ENCODE measurements at places on chromosomes 12 and 14.

DNA sequence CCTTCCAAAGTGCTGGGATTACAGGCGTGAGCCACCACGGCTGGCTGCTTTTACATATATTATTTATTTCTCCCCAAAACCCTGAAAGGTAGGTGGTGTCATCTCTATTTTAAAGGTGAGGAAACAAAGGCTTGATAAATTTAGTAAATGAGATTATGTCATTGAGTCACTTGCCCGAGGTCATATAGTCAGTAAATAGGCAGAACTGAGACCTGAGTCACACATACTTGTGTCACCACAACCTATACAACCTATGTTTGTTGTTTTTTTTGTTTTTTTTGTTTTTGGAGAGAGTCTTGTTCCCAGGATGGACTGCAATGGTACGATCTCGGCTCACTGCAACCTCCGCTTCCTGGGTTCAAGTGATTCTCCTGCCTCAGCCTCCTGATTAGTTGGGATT lies 12.8 kb downstream of the TSFM start:
- DNase-seq = no peak

GRCh38 chr12:114697741-114698565 lies 14.0 kb upstream of the TBX3 start:
- DNase-seq = no peak

GRCh38 chr12:76545486-76545885 lies 14.1 kb downstream of the OSBPL8 start:
- DNase-seq = no peak

GRCh38 chr12:66808606-66809005 lies 129.7 kb upstream of the GRIP1 start:
- DNase-seq = no peak

- peak; percentile 62 for DNase-seq
Measured at GRCh38 chr14:23568600-23569331, 1.2 kb upstream of the AP1G2 start.

GRCh38 chr14:96821501-96821900 lies 24.3 kb downstream of the VRK1 start:
- DNase-seq = no peak

GRCh38 chr14:23094666-23095195 lies at the start of gene ACIN1:
ACIN1 (minus strand) TSS chr14:23095136; CDS start chr14:23095112, 24 bp downstream.
- peak; percentile 88 for DNase-seq

GRCh38 chr14:100564512-100564911 lies 22.7 kb downstream of the BEGAIN start:
- DNase-seq = no peak

DNA sequence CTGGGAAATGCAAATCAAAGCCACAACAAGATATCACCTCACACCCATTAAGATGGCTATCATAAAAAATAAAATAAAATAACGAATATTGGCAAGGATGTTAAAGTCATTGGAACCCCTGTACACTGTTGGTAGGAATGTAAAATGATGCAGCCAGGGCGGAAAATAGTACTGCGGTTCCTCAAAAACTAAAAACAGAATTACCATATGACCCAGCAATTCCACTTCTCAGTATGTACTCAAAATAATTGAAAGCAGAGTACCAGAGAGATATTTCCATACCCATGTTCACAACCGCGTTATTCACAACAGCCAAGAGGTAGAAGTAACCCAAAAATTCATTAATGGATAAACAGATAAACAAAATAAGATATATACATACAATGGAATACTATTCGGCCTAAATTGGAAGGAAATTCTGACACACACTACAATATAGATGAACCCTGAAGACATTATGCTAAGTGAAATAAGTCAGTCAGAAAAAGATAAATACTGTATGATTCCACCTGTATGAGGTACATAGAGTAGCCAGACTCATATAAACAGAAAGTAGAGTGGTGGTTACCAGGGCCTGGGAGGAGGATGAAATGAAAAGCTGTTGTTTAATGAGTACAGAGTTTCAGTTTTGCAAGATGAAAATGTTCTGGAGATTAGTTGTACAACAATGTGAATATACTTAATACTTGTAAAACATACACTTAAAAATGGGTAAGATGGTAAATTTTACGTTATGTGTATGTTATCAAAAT lies 84.6 kb downstream of the TXNDC16 start:
- DNase-seq = no peak

DNA sequence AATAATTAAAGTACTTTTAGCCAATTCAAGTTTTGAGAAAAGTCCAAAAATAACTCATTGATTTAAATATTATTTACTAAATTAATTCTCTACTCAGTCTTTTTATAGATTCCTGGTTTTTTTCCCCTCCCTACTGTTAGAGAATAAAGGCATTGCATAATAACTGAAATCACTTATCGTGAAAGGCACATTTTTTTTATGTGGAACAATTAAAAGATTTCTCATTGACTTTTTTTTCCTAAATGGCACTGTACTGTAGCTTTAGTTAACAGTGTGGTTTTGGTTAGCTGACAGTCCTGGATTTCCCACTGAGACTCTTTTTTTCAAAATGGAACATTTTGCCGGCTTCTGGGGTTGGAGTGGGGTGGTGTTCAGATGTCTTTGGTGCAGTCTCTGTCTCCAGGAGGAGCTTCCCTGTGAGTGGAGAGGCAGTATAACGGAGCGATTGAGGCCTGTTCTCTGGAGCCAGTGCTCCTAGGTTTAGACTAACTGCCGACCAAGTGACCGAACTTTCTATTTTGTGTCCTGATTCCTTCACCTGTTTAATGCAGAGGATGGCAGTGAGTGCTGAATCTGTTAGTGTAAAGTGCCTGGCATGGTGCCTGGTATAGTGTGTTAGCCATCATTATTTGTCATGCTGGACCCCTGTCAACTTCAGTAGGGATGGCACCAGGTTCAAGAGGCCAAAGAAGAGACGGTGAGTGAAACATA lies 117.7 kb downstream of the ADCK1 start:
- no peak for DNase-seq

DNA sequence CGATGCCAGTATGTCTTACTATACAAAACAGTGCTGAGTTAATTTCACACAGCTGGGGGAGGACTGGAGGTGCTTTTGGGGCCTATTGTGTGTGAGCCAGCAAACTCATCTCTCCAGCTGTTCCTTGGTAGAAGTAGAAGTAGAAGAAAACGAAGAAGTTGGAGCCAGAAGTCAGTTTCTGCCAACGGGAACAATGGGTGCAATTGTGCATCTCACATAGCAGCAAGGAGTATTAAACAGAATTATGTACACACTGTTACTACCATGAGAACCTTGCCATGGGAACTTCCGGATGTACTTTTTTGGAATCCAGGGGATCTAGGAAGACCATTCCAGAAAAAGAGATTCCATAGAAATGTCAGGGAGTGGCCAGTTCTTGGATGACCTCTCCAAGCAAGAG lies 88.6 kb downstream of the VCPKMT start:
- DNase-seq = no peak

- no peak for DNase-seq
Measured at GRCh38 chr12:95204141-95204866, 13.0 kb downstream of the FGD6 start.

DNA sequence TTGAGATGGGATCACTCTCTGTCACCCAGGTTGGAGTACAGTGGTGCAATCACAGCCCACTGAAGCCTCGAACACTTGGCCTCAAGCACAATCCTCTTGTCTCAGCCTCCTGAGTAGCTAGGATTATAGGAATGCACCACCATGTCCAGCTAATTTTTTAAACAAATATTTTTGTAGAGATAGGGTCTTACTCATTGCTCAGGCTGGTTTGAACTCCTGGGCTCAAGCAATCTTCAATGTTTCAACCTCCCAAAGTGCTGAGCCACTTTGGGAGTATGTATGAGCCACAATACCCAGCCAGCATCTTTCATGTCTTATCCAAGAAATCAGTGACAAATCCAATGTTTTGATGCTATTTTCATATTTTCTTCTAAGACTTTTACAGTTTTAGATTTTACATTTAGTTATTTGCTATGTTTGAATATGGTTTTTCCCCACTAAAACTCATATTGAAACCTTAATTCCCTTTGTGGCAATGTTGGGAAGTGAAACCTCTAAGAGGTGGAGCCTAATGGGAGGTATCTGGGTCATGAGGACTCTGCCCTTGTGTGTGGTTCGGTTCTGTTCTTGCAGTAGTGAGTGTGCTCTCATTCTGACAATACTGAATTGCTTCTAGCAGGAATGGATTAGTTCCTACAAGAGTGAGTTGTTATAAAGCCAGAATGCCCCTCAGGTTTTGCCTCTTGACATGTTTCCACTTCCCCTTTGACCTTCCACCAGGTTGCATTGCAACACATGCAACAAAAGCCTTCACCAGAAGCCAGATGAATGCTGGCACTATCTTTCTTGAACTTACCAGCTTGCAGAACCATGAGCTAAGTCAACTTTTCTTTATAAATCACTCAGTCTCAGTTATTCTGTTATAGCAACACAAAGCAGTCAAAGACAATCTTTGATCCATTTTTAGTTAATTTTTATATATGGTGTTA lies 80.8 kb upstream of the AMIGO2 start:
- DNase-seq = no peak

GRCh38 chr14:95667249-95667693 lies 19.0 kb upstream of the TCL1B start:
- DNase-seq = no peak

DNA sequence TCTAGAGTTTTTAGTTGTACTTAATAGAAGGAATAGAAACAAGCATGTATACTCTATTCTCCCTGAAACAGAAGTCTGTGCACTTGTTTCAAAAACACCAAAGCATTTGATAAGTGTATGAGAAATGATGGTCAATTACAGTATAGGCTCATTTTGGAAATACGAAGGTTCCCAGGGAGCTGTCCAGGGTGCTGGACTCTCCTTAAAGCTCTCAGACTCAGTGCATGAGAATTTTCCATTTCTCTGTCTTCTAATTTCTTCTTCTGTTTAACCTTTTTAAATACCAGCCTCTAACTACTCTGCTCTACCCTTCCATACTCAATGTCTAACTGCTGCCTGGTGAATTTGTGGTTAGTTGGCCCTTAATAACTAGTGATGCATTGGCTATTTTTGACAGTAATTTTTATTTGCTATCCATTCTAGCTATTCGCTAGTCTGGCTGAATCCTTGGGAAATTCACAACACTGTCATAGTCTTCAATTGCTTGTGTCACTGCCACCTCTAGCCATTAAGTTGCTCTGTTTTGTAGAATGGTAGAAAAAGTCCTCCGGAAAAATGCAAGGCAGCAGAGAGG lies 229.2 kb downstream of the NRXN3 start:
- no peak for DNase-seq

DNA sequence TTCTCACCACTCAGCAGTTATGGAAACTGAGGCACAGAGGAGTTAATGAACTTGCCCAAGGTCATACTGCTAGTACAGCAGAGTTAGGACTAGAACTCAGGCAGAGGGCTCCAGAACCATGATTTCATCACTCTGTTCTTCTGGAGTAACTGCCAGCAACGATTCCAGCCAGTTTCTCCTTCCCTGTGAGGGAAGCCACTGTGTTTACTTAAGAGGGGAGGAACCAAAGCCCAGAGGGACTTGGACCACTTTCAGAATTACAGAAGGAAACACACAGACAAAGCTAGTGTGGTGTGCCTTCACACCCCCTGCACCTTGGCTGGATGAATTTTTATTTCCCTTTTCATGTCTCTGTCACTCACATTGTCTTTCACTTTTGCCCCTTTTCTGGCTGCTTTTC lies 398.2 kb downstream of the DPF3 start:
- DNase-seq = no peak

DNA sequence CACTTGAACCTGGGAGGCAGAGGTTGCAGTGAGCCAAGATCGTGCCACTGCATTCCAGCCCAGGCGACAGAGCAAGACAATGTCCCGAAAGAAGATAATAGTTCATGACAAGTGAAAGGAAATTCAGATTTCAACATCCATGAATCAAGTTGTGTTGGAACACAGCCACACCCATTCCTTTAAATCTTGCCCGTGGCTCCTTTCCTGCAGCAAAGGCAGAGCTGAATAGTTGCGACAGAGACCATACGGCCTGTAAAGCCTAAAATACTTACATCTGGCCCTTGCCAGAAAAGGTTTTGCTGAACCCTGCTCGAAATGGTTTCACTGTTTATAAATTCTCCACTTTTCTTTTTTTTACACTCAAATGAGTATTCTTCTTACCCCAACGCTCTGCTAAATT lies 17.7 kb upstream of the ITPK1 start:
- DNase-seq = no peak

DNA sequence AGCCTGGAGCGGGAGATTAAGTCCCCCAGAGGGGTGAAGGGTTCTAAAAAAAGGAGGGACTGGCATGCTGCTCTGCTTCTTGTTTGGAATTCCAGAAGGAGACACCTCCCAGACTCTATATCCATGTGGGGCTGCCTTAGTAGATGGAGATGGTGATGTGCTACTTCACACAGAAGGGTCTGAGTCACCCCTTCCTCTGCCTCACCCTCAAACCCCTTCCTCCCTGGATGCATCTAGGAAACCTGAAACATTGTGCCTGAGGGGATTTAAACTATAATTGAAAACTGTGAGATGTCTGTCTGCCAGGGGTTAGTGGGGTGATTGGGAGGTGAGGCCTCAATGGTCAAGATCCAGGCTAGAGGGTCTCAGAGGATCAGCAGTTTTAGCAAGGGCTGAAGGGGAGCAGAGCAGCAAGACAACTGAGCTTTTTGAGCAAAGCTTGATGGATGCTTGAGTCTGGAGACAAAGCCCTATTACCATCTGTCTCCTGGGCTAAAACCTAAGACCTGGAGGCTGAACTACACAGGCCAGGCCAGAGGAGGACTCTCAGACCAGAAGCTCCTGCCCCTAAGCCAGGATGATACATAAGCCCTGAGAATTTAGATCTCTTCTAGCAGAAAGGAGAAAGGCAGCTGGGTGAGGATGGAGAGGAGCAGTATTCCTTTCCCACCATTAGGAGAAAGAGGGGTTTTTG lies 314.7 kb upstream of the ATP2B1 start:
- DNase-seq = no peak

- no peak for DNase-seq
Measured at GRCh38 chr12:122094137-122094734, 15.7 kb downstream of the MLXIP start.

GRCh38 chr12:64756376-64756775 lies 2.8 kb downstream of the GNS start:
- DNase-seq = no peak

DNA sequence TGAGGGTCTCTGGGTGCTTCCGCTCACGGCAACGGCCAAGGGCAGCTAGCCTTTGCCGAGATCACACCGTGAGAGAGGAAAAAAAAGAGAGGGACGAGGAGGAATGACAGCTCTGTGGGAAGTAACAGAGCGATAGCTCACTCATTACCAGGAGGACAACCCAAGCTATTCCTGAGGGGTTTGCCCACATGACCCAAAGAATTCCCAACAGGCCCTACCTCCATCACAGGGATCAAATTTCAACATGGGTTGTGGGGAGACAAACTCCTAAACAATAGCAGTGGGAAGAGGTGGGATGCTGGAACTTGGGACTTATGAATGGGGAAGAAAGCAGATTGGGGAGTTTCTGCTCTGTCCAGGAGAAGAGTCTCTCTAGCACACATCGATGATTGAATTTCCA lies 180.6 kb downstream of the LRRK2 start:
- no peak for DNase-seq

DNA sequence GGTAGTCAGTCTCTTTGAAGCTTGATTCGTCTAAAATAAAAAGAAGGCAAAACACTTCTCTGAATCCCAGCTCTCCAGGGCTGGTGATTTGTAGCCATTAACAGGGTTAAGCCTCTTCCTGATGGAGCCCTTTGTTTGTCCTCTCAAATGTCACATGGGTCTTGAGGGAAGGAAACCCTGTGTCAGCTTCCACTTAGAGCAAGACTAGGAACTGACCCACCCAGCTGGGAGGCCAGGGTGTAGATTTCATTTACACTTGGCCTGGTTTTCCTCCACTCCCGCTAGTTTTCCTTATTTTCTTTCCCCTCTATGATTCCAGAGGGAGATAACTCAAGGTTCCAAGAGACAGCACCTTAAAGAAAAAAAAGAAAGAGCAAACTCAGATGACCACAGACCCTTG lies 230.5 kb upstream of the EGLN3 start:
- DNase-seq = no peak
